ENCODE measurements at places on chromosomes 2 and 18.

- DNase-seq = peak; percentile 15
These were observed 1.0 kb upstream of the ZNF532 start for GRCh38 chr18:58863539-58864145.

DNA sequence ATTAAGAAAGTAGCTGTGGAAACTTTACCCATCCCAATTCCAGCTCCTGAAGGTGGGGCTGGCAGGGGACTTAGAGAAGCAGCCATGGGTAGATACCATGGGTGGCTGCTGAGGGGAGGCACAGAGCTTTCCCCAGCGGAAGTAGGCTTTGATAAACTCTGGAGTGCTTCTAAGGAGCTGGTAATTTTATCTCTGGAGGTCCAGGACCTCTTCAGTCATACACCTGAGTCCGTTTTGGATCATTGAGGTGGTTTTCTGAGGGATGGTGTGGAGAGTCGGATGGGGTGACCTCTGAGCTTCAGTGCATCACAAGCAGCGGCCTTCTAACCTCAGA lies 36.7 kb upstream of the BMP10 start:
- DNase-seq = no peak

GRCh38 chr2:24375349-24376087 lies 15.2 kb upstream of the ITSN2 start:
- no peak for DNase-seq

- no peak for DNase-seq
These were observed 242.7 kb upstream of the ZSWIM2 start for GRCh38 chr2:187091664-187092063.

GRCh38 chr2:212957624-212958023 lies 193.8 kb downstream of the IKZF2 start:
- DNase-seq = no peak

DNA sequence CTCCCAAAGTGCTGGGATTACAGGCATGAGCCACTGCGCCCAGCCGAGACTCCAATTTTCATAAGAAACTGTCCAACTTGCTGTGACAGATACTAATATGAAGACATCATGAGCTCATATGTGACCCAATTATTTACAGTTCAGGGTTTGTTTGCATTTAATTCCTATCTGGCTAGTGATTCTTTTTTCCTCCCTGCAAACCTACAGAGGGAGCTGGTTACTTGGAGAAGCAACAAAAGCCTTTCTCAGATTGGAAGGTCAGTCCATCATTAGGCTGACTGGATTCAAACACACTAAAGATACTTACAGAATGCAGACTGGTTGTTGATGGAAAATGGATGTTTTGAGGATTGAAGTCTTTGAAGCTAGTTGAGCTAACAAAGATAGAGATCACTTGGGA lies 176.4 kb downstream of the ANKRD44 start:
- no peak for DNase-seq

Measured in activated T-helper 1 cell treated with Interleukin-2 at 50 U/mL for 16 hours (primary cell).